ENCODE measurements at places on chromosomes 12 and 14.

DNA sequence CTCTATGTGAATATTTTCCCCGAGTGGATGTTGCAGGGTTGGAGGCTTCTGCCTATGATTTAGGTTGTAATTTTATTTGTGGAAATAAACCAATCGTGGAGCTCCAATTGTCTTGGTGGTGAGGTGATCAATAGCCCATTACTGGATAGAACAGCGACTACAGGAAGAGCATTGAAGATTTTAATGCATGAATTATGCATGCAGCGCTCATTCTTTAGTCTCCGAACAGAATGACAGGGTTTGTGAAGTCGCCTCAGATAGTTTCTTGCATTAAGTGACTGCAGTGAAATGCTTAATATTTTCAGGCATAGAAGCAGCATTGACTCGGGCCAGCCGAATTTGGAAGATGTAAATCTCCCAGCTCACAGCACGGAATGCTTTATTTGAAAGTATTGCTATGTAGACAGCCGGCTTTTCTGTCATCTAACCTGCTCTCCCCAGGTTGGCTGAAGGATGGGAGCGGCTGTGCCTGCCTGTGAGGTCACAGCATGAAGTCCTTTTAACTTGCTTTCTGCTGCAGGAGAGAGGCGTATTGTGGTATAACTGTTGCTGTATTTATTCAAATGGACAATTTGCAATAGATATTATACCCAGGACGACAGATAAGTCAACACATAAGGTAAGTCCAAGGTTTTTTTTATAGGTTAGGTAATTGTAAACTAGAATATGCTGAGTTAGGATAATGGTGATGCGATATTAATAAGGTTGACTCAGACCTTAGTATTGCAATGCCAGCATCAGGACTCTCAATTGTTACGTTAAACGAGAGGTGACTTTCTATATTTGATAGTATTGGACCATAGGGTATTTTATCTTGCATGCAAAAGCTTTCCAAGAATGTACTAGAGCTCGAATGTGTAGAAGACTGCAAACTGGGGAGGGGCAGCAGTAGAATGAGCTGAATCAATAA, 135.7 kb downstream of the CNTN1 start:
- no peaks in the 10 kb centered on the region for H3K4me1 ChIP-seq
- no peak overlapping the region for H3K27ac ChIP-seq
- no peak overlapping the region for H3K4me3 ChIP-seq
- no peaks in the 10 kb centered on the region for H3K36me3 ChIP-seq
- DNase-seq, result no peak

GRCh38 chr14:74840603-74841030, 35.3 kb downstream of the PROX2 start:
- no peaks in the 10 kb centered on the region for H3K27me3 ChIP-seq
- H3K27ac ChIP-seq, result peak overlapping the region; percentile 84
- peaks cover 54% of the 10 kb centered on the region for H3K4me1 ChIP-seq
- H3K36me3 ChIP-seq, result peaks cover 3% of the 10 kb centered on the region
- H3K4me3 ChIP-seq, result no peak overlapping the region

- no peak overlapping the region for H3K4me3 ChIP-seq
- H3K4me1 ChIP-seq, result no peaks in the 10 kb centered on the region
- H3K27me3 ChIP-seq, result no peaks in the 10 kb centered on the region
- H3K36me3 ChIP-seq, result no peaks in the 10 kb centered on the region
- no peak for DNase-seq
Observed at GRCh38 chr14:64580467-64580866, 30.7 kb downstream of the PPP1R36 start.

GRCh38 chr14:94045563-94046345, 19.6 kb downstream of the OTUB2 start:
- peak overlapping the region; percentile 15 for H3K27ac ChIP-seq
- H3K27me3 ChIP-seq, result no peaks in the 10 kb centered on the region
- peaks cover 9% of the 10 kb centered on the region for H3K4me1 ChIP-seq
- H3K4me3 ChIP-seq, result no peak overlapping the region

DNA sequence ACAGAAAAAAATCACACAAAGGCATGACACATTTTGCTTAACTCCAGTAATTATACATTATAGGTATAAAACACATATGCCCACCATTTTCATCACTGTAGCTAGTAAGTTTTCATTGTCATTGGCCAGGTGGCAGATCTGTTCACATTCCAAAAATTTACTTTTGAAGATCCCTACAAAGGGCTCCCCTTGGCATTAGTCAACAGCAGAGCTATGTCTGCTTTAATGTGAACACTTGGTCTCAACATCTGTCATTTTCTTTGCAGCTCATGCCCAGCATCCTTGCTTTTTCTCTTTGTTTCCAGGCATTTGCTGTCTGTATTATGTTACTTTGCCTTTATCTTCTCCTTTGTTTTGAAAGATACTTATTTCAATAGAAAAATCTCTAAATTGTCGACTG, 519.1 kb upstream of the FOXG1 start:
- no peaks in the 10 kb centered on the region for H3K36me3 ChIP-seq
- no peak for DNase-seq
- no peaks in the 10 kb centered on the region for H3K27me3 ChIP-seq
- H3K4me3 ChIP-seq, result no peak overlapping the region
- no peak overlapping the region for H3K27ac ChIP-seq
- H3K4me1 ChIP-seq, result no peaks in the 10 kb centered on the region

GRCh38 chr12:64522316-64522715, 70.4 kb downstream of the TBK1 start:
- no peak overlapping the region for H3K4me3 ChIP-seq
- H3K4me1 ChIP-seq, result no peaks in the 10 kb centered on the region
- H3K27ac ChIP-seq, result no peak overlapping the region
- no peaks in the 10 kb centered on the region for H3K27me3 ChIP-seq
- no peaks in the 10 kb centered on the region for H3K36me3 ChIP-seq

DNA sequence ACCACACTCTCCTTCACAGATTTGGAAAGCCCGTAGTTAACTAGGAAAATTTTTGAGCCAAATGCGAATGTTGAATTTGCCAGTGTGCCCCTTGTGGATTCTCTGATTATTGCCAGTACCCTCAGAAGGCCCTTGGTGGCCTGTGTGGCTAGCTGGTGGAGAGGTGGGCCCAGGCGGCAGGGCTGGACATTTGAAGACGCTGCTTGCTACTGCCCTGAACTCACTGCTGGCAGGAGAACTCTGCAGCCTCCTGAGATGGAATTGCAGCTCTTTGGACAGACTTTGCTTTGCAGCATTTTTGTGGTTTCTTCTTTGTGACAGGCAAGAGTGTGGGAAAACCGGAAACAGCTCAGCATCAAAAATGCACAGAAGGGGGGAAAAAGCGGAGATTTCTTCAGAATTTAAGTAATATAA, 97.6 kb downstream of the TGFB3 start:
- H3K27ac ChIP-seq, result no peak overlapping the region
- H3K36me3 ChIP-seq, result peaks cover 9% of the 10 kb centered on the region
- no peaks in the 10 kb centered on the region for H3K27me3 ChIP-seq
- DNase-seq, result no peak
- H3K4me3 ChIP-seq, result no peak overlapping the region
- H3K4me1 ChIP-seq, result no peaks in the 10 kb centered on the region

Measured in central memory CD8-positive, alpha-beta T cell (primary cell).